ENCODE measurements at places on chromosomes 1 and 21.

DNA sequence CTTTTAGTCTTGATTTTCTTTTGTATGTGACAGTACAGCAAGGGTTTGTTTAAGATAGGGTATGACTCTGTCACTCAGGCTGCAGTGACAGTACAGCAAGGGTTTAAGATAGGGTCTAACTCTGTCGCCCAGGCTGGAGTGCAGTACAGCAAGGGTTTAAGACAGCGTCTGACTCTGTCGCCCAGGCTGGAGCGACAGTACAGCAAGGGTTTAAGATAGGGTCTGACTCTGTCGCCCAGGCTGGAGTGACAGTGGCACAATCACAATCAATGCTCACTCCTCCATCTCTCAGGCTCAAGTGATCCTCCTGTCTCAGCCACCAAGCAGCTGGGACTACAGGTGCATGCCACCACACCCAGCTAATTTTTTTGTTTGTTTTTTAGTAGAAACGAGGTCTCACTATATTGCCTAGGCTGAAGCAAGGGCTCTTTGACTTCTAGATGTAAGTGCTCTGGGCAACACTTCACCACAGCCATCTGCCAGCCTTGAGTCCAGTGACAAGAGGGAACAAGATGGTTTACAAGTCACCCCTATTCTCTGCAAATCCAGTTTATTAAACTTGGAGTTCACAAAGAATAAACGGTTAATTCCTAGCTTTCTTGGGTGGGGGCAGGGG lies 965 bp upstream of the SH2D5 start:
- DNase-seq, result no peak
- peaks cover 2% of the 10 kb centered on the region for H3K27me3 ChIP-seq
- H3K27ac ChIP-seq, result peak overlapping the region; percentile 74
- H3K4me3 ChIP-seq, result peak overlapping the region; percentile 80
- no peaks in the 10 kb centered on the region for H3K36me3 ChIP-seq

GRCh38 chr21:28949318-28949717 lies 43.4 kb downstream of the LTN1 start:
- H3K4me3 ChIP-seq, result no peak overlapping the region
- H3K4me1 ChIP-seq, result no peaks in the 10 kb centered on the region
- H3K27me3 ChIP-seq, result no peaks in the 10 kb centered on the region
- peaks cover 85% of the 10 kb centered on the region for H3K36me3 ChIP-seq
- DNase-seq, result no peak
- H3K27ac ChIP-seq, result peak overlapping the region; percentile 0

GRCh38 chr21:25079053-25079452 lies 528.2 kb downstream of the MRPL39 start:
- H3K36me3 ChIP-seq, result no peaks in the 10 kb centered on the region
- no peak for DNase-seq
- no peaks in the 10 kb centered on the region for H3K4me1 ChIP-seq
- H3K27ac ChIP-seq, result no peak overlapping the region
- H3K4me3 ChIP-seq, result no peak overlapping the region

DNA sequence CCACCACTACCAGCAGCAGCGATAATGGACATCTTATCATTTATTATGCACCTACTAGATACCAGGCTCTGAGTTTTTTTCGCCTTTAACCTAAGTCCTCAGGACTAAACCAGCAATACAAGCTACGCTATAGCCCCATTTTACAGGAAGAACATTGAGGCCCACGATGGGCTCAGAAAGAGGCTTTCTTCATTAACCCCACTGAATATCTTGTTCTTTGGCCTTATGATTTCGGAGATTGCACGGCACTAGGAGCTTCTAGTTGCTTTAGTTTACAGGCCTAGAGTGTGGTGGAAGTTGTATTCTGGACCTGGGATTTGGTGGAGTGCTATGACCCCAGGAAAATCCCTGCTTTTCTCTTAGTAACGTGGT lies 1.5 kb downstream of the SESN2 start:
- H3K4me1 ChIP-seq, result peaks cover 43% of the 10 kb centered on the region
- H3K27me3 ChIP-seq, result peaks cover 4% of the 10 kb centered on the region
- peak overlapping the region; percentile 90 for H3K4me3 ChIP-seq
- no peak for DNase-seq
- H3K36me3 ChIP-seq, result no peaks in the 10 kb centered on the region
- H3K27ac ChIP-seq, result no peak overlapping the region

DNA sequence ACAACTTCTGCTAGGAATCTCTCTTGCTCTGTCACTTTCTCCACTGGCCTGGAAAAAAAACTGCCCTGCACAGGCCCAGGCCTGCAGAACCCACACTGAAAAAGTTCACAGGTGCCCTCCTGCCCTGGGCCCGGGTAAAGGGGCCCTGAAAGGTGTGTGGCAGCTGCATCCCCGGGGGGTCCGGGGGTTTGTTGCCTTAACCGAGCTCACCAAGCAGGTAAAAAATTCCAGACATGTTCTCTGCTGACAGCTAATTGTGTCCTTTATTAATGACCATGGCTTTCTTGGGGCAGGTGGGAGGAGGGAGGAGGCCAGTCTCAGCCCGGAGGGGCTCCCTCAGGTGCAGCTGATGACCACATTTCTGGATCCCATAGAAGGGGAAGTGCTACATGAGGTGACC lies 122.9 kb downstream of the LACTBL1 start:
- peaks cover 4% of the 10 kb centered on the region for H3K4me1 ChIP-seq
- peaks cover 24% of the 10 kb centered on the region for H3K27me3 ChIP-seq
- DNase-seq, result no peak
- H3K36me3 ChIP-seq, result no peaks in the 10 kb centered on the region

DNA sequence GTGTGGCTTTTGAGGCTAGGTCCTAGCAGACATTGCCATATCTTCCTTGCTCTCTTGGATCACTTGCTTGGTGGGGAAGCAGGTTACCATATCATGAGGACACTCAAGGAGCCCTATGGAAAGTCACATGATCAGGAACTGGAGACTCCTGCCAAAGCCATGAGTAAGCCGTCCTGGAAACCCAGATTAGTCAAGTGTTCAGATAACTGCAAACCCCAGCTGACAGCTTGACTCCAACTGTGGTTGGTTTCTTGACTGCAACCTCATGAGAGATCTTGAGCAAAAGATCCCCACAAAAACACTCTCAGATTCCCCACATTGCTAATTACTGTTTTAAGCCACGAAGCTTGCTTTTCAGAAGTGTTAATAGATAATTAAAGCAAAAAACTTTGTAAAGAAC lies 58.6 kb downstream of the CACNA1E start:
- H3K4me1 ChIP-seq, result no peaks in the 10 kb centered on the region
- peaks cover 40% of the 10 kb centered on the region for H3K27me3 ChIP-seq
- no peaks in the 10 kb centered on the region for H3K36me3 ChIP-seq
- DNase-seq, result no peak
- H3K4me3 ChIP-seq, result no peak overlapping the region

- DNase-seq, result no peak
- H3K4me1 ChIP-seq, result no peaks in the 10 kb centered on the region
- no peak overlapping the region for H3K27ac ChIP-seq
- no peak overlapping the region for H3K4me3 ChIP-seq
These were observed 16.9 kb downstream of the GRHL3 start for GRCh38 chr1:24336075-24336474.

DNA sequence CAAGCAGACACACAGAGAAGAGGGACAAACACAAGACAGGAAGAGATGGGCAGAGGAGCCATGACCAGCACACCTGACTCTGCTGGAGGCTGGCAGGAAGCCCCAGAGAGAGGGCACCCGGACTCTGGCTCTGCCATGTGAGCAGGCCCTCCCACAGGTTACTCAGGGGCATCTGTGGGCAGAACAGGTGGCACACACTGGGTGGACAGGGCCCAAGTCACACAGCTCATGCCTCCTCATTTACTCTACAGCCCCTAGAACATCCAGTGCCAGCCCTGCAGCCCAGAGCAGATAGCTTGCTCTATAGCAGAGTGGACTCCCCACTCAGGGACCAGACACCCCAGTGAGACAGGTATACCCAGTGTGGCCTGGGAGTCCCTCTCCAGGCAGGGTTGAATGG lies 28.7 kb downstream of the PACC1 start:
- no peak overlapping the region for H3K27ac ChIP-seq
- H3K4me1 ChIP-seq, result peaks cover 6% of the 10 kb centered on the region
- DNase-seq, result no peak
- H3K4me3 ChIP-seq, result no peak overlapping the region

DNA sequence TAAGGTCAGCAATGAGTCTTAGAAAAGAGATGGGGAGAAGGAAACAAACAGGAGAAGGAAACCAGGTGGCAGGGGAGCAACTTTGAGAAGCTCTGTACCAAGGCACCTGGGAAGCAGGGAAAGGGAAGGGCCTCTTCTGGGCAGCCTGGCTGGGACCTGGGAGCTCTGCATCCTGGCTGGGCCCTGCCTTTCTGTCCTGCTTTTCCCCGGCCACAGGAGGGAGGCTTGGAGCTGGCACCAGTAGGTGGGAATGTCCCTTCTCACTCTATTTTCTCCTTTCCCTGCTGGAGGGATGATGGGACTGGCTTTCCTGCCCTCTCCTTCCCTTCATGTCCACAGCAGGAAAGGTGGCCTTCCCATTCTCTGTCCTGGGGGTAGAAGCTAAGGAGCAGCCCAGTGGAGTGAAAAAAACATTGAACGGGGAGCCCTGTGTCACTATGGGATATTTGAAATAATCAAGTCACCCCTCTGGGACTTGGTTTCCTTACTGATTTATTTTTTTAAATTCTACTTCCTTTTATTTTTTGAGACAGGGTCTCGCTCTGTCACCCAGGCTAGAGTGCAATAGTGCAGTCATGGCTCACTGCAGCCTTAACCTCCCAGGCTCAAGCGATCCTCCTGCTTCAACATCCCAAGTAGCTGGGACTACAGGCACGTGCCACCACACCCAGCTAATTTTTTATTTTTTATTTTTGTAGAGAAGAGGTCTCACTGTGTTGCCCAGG lies 5.1 kb upstream of the NES start:
- H3K27me3 ChIP-seq, result peaks cover 48% of the 10 kb centered on the region
- no peak for DNase-seq
- H3K4me1 ChIP-seq, result peaks cover 9% of the 10 kb centered on the region
- no peak overlapping the region for H3K27ac ChIP-seq
- no peaks in the 10 kb centered on the region for H3K36me3 ChIP-seq

GRCh38 chr1:110615548-110616130 lies 9.5 kb upstream of the KCNA2 start:
- H3K27me3 ChIP-seq, result no peaks in the 10 kb centered on the region
- H3K36me3 ChIP-seq, result no peaks in the 10 kb centered on the region
- DNase-seq, result no peak
- peaks cover 36% of the 10 kb centered on the region for H3K4me1 ChIP-seq
- H3K4me3 ChIP-seq, result no peak overlapping the region

DNA sequence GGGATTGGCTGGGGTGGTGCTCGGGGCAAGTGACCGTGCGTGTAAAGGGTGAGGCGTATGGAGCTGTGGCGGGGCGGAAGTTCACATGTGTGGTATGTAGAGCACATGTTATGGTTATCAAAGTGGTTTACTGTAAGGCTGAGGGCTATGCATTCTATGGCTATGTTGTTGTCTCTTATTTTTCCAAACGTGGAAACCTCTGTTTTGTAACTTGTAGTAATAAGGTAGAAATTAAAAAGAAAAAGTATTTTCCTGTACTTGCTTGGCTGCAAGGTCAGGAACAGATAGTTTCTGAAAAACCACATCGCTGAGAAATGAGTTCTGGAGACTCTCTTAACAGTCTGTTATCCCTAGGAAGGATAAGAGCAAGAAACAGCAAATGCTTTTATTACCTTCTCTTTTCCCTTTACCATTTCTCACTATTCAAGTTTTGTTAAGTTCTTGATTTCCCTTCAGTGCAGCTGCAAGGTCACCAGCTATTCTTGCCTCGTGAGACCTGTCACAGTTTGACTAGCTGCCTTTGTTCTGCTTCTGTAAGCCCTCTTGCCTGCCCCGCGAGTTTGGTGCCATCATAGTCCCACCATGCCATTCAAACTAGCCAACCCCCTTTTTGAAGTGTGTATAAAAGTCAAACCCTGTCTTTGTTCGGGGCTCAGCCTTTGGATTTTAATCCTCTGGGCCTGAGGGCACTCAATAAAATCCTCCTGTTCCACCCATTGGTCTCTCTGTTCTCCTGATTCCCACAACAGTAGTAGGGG lies 9.5 kb downstream of the RNU1-2 start:
- H3K36me3 ChIP-seq, result peaks cover 9% of the 10 kb centered on the region
- DNase-seq, result peak; percentile 49
- no peaks in the 10 kb centered on the region for H3K27me3 ChIP-seq
- H3K27ac ChIP-seq, result no peak overlapping the region
- H3K4me3 ChIP-seq, result no peak overlapping the region

DNA sequence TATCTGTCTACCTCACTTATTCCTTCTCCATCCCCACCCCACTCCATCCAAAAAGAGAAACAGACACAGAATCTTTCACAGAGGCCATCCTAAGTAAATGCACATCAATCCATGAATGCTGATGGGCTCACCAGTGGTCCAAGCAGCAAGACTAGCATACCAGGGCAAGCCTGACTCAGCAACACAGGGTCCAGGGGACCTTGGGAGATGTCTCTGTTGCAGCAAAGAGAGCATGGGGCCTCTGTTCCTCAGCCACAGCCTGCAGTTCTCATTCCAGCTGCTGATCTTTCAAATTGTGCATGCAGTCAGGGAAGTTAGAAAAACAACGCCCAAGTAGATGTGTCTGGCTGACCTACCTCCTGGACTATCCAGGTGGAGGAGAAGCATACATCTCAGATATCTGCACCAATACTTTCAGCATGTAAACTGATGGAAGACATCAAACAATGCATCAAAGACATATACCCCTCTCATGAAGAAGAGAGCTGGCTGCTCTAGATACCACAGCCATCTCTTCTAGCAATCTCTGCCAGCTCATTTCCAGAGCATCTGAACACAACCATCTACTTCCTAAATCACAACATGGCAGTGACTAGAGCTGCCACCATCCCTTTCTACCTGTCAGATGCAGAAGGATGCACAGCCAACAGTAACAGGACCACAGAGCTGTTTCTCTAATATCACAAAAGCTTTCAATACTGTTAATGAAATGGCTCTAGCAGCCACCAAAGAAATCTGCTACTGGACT lies 54.5 kb downstream of the CD34 start:
- DNase-seq, result no peak
- peak overlapping the region; percentile 47 for H3K27ac ChIP-seq
- peak overlapping the region; percentile 33 for H3K4me3 ChIP-seq

DNA sequence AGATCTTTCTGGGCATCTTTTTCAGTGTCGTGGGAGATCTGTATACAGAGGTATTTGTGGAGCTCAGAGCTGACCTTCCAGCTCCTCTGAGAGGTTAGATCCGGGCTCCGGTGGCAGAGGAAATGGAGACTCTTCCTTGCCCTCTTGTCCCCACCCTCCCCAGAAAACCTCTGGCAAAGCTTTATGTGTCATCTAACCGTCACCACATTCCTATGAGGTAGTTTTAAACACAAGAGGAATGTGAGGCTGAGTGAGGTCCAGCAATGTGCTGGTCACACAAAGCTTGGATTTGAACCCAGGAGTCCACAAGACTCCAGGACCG lies 1.2 kb downstream of the CD160 start:
- H3K4me1 ChIP-seq, result peaks cover 5% of the 10 kb centered on the region
- H3K27me3 ChIP-seq, result peaks cover 10% of the 10 kb centered on the region
- no peak overlapping the region for H3K27ac ChIP-seq
- H3K36me3 ChIP-seq, result no peaks in the 10 kb centered on the region
- H3K4me3 ChIP-seq, result peak overlapping the region; percentile 73

- peaks cover 40% of the 10 kb centered on the region for H3K4me1 ChIP-seq
- DNase-seq, result no peak
- no peaks in the 10 kb centered on the region for H3K36me3 ChIP-seq
- H3K27ac ChIP-seq, result no peak overlapping the region
These were observed 2.7 kb upstream of the CD5L start for GRCh38 chr1:157844089-157844830.

GRCh38 chr1:54865238-54866073 lies 21.5 kb downstream of the DHCR24 start:
- DNase-seq, result no peak
- H3K27me3 ChIP-seq, result no peaks in the 10 kb centered on the region
- H3K4me1 ChIP-seq, result no peaks in the 10 kb centered on the region
- no peaks in the 10 kb centered on the region for H3K36me3 ChIP-seq
- H3K4me3 ChIP-seq, result no peak overlapping the region
- no peak overlapping the region for H3K27ac ChIP-seq
